ENCODE measurements at places on chromosomes 2 and 18.

DNA sequence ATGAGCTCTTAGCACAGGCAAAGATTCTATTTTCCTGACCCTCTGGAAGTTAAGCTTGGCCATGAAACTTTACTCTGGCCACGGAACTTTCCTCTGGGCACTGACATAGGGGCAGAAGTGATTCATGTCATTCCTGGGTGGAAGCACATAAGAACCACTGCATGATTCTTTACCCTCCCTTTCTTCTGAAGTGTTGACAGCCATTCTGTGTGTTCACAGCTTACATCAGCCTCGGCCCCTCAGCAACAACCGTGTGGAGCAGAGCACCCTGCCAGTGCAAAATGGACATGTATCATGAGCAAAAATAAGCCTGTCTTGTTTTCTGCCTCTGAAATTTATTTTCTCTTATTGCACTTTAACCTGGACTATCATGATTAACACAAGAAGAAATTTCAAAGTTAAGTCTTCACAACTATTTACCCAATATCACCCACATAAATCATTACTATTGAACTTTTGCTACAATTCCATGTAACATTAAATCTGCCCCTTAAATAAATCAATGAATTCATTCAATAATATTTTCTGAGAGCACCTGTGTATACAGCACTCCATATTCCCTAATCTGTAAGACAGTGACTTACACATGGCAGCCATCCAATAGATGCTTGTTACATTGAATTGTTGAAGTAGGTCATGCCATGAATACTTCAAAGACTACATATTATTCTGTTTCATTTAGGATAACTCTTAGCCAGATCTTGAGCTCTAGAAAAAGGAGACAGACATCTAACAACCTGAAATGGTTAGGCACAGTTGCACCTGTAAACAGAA, 531.9 kb downstream of the IRS1 start:
- DNase-seq: no peak

DNA sequence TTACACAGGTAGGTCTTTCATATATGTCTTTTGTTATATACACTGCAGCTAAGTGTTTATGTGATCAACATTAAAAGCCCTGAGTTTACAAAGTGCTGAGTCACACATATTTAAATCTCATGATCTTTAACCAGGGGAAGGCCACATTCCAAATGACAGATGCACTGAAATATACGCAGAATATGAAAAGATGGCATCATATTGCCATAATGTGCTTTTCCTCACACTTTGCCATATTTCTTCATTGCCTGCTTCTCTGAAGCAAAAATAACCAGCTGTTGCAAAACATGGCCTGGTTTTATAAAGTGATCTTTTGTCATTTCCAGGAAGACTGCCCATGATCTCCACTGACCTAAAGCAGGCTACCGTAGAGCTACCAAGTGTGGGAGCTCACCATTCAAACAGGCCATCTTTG, 93.5 kb upstream of the MAPRE2 start:
- DNase-seq: no peak

GRCh38 chr2:179307616-179308371, 43.2 kb upstream of the SESTD1 start:
- DNase-seq: no peak

GRCh38 chr2:109129356-109129920, 433 bp downstream of the SH3RF3 start:
- no peak for DNase-seq

DNA sequence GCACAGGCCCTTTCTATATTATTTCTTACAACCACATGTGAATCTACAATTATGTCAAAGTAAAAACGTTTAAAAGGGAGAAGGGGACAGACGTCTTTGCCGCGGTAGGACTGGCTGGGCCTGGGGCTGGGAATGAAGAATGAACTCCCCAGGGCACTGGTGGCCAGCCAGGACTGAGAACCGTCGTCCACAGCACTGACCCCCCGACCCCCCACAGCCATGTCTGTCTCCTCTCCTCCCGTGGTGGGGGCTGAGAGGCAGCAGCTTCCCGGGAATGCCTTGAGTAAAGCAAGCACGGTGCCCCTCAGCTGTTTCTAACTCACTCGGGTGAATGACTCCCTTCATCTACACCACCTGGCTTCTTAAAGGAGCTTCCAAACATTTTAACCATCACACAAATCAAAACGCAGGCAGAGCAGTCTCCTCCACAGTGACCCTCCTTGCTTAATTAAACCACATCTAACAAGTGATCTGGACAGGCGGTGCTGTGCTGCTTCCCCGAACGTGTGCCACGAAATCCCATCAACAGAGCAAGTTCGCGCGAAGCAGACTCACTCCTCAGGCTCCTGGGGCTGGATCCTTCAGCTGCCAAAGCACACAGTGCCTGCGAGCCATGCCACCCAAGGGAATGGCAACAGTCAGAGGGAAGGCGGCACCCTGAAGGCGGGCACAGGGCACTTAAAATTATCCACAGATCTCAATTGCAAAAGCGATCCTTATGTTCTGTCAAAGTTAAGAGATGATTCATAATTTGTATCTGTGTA, 217.7 kb downstream of the EIPR1 start:
- no peak for DNase-seq

DNA sequence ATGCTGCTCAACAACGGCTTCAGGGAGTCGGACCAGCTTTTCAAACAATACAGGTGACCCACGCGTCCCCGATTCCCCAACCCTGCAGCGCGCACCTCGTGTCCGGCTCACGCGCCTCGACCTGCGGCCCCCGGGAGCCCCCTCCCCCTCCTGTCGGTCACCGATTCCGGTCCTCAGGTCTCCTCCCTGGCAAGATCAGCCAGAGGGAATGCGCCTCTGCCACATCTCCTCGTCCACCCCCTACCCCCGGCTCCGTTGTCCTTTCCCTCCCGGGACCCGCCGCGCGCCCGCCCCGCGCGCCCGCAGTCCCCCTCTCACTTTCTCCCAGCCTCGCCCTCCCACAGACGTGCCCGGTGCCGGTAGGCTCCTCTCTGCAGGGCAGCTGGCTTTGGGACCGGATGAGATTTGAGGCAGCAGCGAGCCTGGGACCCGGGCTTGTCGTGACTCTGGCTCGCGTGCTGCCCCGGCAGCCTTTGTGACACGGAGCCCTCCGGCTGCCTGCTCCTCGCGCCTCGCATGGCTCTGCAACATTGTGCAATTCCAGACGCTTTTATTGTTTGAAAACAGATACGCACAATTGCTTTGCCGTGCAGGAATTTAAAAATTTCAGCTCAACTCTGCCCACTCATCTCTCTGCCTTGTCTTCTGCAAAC, 558 bp downstream of the TTC39C start:
- no peak for DNase-seq
